ENCODE measurements at places on chromosomes 12 and 14.

DNA sequence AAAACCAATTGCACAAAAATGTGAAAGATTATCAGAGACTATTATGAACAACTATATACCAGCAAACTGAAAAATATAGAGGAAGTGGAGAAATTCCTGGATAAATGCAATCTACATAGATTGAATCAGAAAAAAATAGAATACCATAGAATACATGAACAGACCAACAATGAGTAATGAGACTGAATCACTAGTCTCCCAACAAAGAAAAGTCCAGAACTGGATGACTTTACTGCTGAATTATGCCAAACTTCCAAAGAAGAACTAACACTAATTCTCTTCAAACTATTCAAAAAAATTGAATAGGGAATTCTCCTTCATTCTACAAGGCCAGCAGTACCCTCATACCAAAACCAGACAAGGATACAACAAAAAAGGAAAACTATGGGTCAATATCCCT, 60.6 kb downstream of the GUCY2C start:
- DNase-seq: no peak

DNA sequence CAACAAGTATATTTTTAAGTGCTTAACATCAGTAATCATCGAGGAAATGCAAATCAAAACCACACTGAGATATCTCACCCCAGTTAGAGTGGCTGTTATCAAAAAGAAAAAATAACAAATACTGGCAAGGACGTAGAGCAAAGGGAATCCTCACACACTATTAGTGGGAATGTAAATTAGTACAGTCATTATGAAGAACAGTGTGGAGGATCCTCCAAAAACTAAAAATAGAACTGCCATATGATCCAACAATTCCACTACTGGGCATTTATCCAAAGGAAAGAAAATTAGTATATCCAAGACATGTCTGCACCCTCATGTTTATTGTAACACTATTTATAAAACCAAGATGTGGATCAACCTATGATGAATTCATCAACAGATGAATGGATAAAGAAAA, 149.0 kb upstream of the PWP1 start:
- DNase-seq: no peak

DNA sequence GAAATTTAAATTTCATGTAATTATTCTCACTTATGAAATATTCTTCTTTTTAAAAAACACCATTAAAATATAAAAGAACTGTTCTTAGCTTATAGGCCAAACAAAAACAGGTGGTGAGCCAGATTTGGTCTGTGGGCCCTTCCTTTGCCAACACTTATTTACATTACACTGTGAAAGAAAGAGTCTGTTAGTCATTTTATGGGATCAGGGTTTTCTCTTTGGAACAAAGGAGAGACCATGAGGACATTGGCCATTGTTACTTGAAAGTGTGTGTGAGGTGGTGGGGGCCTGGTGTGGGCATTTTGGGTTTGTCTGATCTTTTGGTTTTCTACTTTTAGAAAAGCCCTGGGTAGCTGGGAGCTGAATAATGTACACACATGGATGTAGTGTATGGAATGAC, 62.7 kb downstream of the TTC6 start:
- DNase-seq: no peak

DNA sequence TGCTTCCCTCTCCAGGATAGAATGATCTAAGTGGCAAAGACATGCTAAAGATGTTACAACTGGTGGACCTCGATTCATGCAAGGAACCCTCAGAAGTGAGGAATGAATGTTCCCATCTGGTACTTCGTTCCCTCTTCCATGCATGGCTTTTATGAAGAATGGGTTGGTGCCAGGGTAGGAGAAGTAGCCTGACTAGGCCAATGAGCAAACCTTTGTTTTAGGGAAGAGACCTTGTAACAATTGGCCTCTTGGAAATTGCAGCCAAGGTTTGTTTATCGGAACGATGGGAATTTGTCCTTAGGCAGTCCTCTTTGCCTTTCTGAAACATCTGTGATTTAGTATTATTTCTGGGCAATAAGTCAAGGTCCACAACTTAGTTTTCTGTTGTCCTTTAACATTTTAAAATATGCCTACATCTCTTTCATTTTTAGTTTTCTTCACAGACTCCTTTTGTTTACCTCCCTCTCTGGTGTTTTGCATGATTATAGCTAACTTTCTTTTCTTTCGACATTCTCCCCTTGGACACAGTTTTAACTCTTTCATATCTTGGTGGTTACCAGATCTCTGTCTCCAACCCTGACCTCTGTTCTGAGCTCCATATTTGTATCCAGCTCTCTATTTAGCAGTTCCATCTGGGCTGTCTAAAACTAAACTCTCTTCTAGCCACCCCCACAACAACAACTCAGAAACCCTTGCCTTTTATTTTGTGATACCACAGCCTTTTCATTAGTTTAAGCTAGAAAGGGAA, 70.0 kb downstream of the DIP2B start:
- DNase-seq: no peak

GRCh38 chr14:93938751-93939303, 11.7 kb downstream of the FAM181A start:
- DNase-seq: no peak

- DNase-seq: no peak
These were observed 61.8 kb downstream of the GLT1D1 start for GRCh38 chr12:128914908-128915563.

- no peak for DNase-seq
These were observed 112.3 kb upstream of the NCOR2 start for GRCh38 chr12:124679533-124680371.

- DNase-seq: no peak
These were observed 66.3 kb upstream of the CEP83 start for GRCh38 chr12:94525951-94526350.

DNA sequence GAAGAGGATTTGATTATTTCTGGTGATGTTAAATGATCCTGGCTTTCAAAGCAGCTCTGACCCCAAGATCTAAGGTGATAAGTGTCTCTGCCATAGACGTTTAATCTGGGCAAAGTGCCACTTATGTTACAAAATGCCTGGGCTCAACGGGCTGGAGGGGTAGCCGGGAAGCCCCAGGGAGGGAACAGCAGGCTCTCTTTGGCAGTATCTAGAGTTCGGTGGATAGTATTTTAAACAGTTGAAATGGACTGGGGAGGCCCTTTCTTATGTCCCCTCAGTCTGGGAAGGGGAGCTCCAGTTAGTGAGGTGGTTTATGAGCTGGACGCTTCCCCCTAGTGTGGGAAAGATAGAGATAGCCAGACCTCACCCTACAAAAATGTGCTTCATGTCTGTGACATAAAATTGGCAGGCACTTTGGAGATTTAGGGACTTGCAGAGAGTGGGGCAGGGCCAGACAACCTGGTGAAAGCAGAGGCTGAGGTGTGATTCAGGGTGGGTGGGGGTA, 5.5 kb upstream of the HOXC11 start:
- DNase-seq: no peak

DNA sequence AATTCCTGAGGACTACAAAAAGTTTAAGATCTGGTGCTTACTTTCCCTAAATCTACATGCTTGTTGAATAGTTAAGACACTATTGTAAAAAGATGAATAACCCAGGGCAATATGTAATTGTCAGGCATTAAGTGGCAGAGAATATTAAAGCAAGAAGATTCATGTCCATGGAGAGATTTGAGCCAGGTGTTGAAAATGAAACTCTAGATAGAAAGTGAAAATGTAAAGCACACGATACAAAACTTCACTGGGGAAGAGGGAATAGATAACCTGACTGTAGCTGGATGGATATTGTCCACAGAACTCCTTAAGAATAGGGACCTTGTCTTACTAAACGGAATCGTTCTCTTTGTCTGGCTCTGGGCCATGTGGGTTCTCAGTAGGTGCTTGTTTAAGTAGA, 5.0 kb downstream of the CAND1 start:
- DNase-seq: no peak

DNA sequence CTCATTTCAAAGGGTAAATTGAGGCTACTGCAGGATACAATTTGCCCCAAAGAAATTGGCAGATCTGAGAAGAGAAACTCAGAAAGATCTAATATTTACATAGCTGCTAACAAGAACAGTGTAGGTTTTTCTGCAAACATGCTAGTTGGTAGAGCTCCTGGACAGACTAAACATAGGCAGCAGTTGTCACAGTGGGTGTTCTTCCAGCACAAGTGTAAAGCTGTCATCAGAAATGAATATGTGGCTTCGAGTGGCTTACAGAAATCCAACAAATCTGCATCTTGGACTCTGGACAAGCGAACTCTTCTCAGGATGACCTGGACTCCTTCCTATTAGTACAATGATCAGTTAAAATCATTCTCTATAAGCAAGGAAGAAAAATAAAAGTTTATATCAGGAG, 5.9 kb downstream of the CBX5 start:
- no peak for DNase-seq

DNA sequence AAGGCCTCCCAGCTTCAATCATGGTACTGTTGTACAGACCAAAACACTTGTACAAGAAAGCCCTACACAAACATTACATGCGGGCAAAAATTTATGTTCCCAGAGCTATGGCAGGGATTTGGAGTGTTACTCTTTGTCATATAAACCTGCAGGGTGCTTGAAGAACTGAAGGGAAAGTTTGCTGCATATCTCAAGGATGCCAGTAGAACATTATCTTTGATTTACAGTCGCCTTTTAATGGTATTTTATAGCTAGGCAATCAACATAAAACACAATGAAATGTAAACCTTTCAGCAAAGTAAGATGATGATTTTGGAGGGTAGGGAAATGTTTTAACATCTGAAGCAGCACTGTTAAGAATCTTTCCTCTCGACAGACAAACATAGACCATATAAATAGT, 305.6 kb downstream of the KCNH5 start:
- DNase-seq: no peak

DNA sequence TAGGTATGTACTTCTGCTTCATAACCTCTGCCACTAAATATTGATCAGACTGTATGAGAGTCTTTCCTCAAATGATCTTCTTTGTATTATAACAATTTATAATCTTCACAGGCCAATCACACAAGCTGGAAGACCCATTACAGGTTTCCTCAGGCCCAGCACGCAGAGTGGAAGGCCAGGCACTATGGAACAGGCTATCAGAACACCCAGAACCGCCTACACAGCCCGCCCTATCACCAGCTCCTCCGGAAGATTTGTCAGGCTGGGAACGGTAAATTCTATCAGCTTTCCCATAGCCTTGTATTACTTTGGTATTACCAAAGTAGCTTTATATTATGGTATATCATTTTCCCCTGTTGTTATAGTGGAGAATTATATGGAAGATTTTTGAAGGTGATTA, 16.5 kb downstream of the TTC8 start:
- DNase-seq: no peak

- no peak for DNase-seq
These were observed 45.5 kb downstream of the PAWR start for GRCh38 chr12:79645235-79645630.

DNA sequence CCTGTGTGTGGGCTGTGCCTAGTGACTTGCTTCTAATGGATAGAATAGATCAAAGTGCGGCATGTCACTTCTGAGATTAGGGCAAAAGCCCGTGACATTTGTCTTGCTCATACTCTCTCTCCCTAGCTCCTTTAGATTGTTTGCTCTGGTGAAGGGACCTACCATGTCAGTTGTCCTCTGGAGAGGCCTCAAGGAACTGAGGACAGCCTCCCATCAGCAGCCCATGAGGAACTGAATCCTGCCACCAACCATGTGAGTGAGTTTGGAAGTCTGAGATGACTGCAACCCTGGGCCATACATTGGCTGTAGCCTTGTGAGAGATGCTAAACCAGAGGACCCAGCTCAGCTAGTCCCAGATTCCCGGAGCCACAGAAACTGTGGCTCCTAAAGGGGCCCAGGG, 101.6 kb upstream of the ESRRB start:
- DNase-seq: no peak

GRCh38 chr12:116060764-116061163, 216.7 kb downstream of the MED13L start:
- no peak for DNase-seq

DNA sequence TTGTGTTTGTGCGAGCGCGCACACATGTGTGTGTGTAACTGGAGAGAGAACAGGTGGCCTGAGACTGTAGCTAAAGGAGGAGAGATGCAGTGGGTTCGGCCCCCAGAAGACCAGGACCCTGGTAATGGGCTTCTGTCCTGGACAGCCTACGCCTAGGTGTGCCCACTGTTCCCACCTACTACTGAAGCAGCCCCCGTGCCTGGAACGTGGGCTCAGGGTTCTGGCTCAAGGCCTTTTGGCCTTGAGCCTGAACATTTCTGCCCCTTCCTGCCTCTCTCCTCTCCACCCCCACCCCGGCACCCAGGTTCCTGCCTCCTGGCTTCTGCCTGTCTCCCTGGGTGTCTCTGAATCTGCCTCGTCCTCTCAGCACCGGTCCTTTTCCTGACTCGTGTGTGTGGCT, 1.5 kb upstream of the NXPH4 start:
- DNase-seq: no peak

DNA sequence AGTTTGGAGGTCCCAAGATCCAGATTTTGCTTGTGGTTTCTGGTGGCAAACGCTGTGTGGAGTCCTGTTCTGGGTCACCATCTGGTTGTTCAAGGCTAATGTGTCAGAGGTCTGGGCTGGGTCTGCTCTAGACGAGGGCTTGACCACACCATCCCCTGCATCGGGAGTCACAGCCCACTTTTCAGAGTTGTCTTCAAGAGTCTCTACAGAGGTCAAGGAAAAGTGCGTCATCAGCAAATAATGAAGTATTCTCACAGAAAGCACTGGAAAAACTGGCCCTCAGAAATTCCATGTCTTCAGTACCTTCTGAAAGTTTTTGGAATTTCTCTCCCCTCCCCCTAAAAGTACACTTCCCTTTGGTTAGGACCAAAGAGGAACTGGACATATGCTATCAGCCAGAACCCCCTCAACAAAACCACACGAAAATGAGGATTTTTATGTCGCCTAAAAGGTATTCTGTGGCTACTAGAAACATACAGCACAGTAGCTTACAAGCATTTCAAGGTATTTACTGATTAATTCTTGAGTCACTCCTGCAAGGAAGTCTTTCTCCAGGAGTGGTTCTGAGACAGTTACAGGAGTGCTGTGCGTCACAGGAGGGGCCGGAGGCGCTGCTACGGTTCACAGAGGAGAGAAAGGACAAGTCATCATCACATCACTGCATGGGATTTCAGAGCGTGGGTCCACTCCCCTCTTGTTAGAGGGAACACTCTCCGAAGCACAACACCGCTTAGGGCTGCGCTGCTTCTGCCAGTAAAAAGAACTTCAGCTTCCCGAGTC, 35.4 kb downstream of the RAD52 start:
- no peak for DNase-seq

GRCh38 chr12:99736760-99737269, 89.3 kb downstream of the GARIN6 start:
- DNase-seq: no peak

GRCh38 chr14:28375295-28375694, 391.3 kb upstream of the FOXG1 start:
- DNase-seq: no peak

- DNase-seq: no peak
These were observed 6.0 kb upstream of the MANSC4 start for GRCh38 chr12:27785882-27786570.

- peak; percentile 7 for DNase-seq
These were observed 41.9 kb downstream of the STX2 start for GRCh38 chr12:130796985-130797686.

GRCh38 chr12:65307169-65307501, 28.7 kb downstream of the MSRB3 start:
- DNase-seq: no peak

DNA sequence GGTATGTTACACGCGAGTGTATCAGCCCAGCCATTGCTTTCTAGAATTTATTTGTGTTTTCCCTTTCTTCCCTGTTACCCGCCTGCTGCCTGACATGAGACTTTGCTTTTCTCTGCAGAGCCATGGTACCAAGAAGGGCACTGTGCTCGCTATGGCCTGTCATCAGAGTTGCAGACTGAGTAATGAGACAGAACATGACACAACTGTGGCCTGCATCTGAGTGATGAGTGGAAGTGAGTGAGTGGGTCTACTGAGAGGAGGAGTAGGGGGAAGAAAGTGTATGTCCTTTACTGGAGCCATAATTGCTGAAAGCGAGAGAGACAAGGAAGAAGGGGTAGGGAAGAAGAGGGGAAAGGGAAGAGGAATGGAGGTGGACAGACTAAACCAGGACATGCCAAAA, 2.9 kb downstream of the RILPL1 start:
- DNase-seq: no peak

Data from CD4-positive, alpha-beta T cell (primary cell).